ENCODE measurements at places on chromosomes 4 and X.

- no peak for DNase-seq
These were observed 162.3 kb downstream of the BTC start for GRCh38 chr4:74631988-74632387.

- DNase-seq = no peak
These were observed 38.7 kb downstream of the ADD1 start for GRCh38 chr4:2882341-2882740.

- no peak for DNase-seq
These were observed 97.8 kb upstream of the SPRY1 start for GRCh38 chr4:123298801-123299200.

GRCh38 chrX:12411831-12412230, 273.6 kb downstream of the FRMPD4 start:
- DNase-seq = no peak

DNA sequence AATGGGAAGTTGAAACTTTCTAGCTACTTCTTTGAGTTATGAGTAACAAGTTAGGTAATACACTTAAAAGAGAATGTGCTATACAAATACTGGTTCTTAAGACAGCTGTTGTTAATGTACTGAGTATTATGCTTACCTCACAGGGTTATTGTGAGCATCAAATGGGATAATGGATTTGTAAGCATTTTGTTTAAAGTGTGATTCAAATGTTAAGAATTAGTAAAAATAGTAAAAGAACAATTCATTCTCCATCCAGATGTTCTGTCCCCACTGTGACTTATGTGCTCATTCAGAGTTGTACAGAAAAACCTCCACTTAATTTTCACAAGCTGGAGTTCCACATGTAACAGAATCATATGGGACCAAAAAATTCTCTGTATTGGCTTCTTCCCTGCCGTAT, 63.6 kb downstream of the AR start:
- no peak for DNase-seq

- DNase-seq = no peak
These were observed 203.3 kb downstream of the NR3C2 start for GRCh38 chr4:148238811-148239493.

GRCh38 chr4:2360396-2360730, 58.1 kb downstream of the ZFYVE28 start:
- DNase-seq = no peak

DNA sequence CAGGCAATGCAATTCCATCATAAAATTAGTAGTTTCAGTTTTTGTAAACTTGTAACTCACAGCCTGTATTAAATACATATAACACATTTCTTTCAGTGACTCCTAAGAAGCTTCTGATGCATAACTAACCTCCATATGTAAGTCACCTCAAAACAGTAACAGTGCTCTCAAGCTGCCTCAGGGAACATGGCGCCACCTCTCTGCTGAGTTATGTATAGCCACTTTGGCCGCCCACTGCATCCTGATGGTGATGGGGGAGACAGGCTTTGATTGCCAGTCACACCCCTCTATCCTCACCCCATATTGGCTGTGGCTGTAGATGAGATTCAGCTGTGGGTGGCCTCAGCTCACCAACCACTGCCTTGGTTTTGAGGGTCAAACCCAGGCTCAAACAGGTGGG, 54.3 kb downstream of the LRBA start:
- no peak for DNase-seq

DNA sequence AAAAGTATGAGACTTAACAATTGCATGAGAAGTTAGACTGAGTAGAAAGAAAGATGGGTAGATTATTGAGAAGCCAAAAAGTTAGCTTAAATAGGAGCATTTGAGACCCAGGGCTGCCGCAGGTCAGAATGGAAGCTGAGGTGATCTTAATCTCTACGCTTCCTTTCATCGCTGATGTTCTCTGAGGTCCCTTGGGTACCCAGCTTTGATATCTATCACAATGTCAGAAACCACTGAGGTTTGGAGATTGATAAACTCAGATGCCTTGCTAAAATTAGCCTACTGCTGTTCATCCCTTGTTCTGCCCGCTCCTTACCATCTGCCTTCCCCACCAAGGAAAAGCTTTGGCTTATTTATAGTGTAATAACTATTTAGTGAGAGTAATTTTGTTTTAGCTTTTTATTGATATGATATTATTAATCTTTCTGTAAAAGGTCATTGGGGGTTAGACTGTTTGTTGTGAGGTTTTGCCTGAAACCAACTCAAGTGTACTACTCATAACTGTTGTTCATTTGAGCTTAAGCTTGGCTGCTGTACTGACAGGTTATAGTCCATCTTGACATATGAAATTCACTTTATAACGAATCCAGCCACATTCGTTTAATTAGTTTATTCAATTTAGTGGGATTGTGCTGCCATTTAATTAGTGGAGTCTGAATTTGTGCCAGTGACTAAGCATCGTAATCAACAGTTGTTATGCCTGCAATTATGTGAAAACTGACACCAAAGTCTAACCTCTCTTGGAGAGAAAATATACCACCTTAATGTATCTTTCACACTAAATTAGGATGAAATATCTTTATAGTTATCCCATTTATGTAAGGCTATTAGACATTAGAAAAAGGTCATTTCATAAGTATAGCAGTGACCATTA, 15.1 kb downstream of the MCUB start:
- no peak for DNase-seq

DNA sequence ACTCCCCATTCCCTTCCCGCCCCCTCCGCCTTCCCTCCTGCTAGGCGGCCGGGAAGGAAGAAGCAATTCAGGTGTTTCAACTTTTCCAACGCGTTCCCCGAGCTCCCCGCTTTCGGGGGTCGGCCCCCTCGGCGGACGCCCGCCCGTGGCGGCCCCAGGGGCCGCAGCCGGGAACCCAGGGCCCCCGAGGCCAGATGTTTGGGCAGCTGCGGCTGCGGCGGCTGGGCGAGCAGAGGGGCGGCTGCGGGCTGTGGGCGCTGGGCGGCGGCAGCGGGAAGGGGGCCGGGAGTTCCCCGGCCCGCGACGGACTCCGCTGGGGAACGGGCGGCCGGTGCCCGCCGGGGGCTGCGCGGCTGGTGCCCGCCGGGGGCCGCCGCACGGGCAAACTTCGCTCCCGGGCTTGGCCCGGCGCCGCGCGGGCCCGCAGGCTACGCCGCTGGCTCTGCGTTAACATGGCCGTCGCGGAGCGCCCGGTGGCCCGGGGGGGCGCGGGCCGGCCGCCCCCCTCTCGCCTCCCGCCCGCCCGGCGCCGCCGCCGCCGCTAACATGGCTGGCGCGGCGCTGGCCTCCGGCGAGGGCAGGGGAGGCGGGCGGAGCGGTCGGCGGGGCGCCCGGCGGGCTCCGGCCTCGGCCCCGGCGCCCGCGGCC, 510 bp downstream of the HMGB3 start:
- no peak for DNase-seq

GRCh38 chrX:103187953-103188475, 26.9 kb upstream of the BEX4 start:
- DNase-seq = no peak

DNA sequence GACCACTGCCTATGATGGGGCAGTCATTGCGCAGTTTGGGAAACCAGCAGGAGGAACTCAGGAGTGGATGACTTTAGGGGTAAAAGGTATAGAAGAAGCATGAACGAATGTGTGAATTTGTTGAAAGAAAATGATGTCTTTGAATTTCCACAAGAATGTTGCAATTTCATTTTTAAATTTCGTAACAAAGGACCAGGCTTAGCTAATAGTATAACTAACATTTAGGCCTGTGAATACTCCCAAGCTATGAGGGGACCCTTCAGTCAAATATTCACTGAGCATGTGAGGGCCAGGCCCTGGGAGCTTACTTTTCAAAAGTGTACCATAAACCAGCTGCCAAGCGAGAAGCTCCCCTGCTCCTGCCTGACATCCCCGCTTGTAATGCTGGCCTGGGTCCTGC, 5.3 kb downstream of the MPC1L start:
- no peak for DNase-seq

DNA sequence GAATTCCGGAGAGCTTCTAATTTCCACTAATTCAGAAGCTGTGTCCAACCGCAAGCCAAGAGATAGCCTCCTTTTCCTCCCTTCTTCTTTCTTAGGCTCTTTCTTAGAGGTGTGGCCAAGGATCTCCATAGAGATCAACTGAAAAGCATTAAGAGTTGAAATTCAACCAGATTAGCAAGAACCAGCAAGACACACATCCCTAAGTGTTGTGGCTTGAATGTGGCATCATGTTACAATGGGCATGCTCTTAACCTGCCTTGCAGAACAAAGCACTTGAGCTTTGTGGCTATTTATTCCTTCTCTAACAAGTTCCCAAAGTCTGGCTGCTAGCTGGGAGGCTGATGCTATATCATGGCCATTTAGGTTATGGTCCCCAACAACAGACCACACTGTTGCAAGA, 10.4 kb downstream of the ANOS1 start:
- no peak for DNase-seq

DNA sequence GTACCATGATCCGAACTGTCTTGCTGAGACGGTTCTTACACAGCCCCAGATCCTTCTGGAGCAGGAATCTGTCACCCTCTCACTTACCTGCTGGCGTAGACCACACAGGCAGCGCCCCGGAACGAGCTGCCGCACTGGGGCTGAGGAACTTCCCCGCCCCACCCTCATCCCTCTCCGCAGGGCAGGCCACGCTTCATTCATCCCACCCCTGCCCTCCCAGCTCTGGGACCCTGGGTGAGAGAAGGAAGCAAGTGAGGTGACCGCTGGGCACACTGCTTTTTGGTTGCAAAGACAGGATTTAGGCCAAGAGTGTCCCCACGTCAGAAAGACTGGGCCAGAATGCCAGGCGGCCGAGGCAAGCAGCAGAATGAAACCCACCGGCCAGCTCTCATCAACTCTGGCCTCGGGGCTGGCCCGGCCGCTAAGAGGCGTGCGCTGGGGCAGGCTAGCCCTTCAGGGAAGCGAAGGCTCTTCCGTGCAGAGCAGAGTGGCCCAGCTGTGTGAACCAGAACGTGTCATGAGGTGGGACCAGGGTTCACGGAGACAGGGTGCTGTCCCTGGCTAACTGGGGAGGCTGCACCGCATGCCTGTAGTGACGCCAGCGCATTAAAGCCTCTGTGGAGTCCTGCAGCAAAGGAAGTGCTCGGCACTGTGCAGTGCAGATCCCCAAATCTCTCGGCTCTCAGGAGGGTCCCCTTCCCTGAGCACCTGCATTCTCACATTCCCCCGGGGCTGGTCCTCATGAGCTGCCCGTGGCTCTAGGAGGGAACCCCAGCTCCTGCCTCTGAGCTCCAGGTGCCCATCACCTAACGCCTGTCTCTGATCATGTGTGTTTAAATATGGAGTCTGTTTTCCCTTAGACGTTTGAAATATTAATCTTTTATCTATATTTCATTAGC, 6.4 kb downstream of the LRPAP1 start:
- no peak for DNase-seq

- no peak for DNase-seq
These were observed 4.1 kb downstream of the DCK start for GRCh38 chr4:70997546-70997945.

DNA sequence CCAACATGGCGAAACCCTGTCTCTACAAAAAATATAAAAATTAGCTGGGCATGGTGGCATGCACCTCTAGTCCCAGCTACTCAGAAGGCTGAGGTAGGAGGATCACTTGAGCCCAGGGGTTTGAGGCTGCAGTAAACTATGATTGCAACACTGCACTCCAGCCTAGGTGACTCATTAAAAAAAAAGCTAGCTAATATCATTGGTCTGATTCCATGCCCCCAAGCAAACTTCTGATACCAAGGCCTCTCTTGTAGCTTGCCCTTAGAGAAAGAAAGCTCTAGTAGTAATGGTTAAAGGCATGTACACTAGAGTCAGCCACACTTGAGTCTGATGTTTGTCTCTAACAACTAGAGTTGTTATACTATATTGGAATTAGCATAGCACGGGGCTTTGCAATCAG, 32.6 kb upstream of the PHF8 start:
- peak; percentile 34 for DNase-seq

- no peak for DNase-seq
These were observed 205.4 kb downstream of the DCLK2 start for GRCh38 chr4:150283689-150284088.

- no peak for DNase-seq
These were observed 114.0 kb upstream of the VEGFC start for GRCh38 chr4:176906709-176907108.

GRCh38 chrX:56728752-56729151, 291 bp upstream of the NBDY start:
- DNase-seq = no peak

DNA sequence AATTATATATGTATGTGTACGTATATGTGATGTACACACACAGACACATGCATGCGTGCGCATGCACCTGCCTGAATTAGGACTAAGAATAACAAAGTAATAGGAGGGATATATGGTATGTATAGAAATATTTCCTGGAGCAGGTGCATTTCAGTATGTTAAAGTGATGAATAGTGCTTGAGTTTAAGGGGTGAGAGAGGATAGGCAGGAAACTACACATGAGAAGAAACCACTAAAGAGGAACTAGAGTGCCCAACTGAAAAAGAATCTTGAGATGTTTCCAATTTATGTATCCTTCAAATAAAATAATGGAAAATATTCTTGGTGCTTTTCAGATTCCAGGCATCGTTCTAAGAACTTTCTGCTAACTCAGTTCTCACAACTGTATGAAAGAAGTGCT, 52.6 kb upstream of the UNC5C start:
- no peak for DNase-seq

DNA sequence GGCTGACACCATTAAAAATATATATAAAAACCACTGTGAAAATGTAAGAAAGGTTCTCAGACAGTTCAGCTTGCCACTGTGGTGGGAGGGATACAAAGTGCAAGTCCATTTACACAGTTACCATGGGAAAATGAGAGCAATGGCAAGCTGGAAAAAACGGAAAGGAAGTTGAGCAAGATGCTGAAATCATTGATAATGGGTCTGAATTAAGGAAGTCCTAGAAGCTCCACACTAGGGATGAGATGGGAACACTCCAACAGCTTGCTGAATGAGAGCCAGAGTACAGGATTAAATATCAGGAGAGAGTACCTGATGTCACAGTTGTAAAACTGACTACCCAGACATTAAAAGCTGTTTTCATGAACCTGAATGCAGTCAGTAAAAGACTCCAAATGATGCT, 218.6 kb downstream of the PRDM5 start:
- no peak for DNase-seq

GRCh38 chrX:17395154-17395553, 20.2 kb downstream of the NHS start:
- DNase-seq = no peak

GRCh38 chr4:155742310-155743015, 16.4 kb upstream of the GUCY1B1 start:
- no peak for DNase-seq

GRCh38 chr4:4457803-4458553, 71.1 kb downstream of the NSG1 start:
- no peak for DNase-seq

GRCh38 chr4:183517781-183518180, 12.9 kb downstream of the ING2 start:
- DNase-seq = no peak

DNA sequence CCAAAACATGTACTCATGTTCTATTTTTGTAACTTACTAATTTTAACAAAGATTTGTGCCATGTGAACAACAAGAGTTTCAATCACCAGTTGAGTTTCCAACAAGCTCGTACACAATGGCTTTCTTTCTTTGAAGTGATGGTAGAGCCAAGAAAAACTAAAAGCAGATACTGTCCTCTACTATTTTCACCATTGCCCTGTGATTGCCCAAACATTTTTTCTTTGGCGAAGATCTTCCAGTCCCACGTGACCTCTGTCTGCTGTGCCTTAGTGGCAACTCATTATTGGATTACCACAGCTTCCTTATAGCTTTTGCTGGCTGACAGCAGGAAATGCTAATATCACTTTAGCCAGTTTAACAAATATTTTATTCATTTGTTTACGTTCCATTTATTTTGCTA, 1147.1 kb downstream of the STIM2 start:
- DNase-seq = no peak

All from RWPE1 (cell line).